ENCODE measurements at places on chromosomes 16 and 17.

GRCh38 chr17:7745748-7746470, 28.4 kb downstream of the DNAH2 start:
- DNase-seq = no peak

DNA sequence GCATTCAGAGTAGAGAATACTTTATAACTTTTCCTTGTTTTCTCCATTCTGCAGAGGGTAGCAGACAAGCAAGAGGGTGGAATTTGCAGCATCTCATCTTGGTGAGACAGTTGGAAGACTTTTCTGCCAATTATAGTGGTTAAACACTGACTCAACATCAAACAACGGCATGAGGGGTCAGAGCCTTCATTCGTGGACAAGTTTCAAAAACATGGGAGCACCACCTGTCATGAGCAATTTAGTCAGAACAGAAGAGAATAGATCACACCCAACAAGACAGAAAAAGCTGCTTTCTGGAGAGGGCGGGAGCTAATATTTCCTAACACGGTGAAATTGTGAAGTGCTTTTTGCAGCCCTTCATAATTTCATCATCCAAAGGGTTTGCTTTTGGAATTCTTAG, 17.9 kb upstream of the ZNF652 start:
- DNase-seq = no peak

DNA sequence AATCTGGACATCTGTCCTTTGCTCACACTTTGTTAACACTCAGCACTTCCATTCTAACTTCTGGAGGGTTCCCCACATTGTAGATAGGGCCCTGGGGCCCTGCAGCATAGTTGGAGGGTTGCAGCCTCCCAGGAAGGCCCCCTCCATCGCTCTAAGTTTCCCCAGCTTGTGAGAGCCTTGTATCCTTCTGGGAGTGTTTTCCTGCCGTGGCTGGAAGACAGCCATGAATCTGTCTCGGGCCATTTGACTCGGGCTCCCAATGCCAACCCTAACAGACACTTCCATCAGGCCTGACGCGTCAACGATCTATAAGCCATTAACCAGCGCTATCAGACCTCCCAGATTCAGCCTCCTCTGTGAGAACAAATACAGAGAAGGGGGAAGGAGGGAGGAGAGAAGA, 263.7 kb upstream of the RPL38 start:
- no peak for DNase-seq

GRCh38 chr17:80006811-80007752, 28.6 kb downstream of the TBC1D16 start:
- no peak for DNase-seq

GRCh38 chr17:63406689-63407330, 39.3 kb downstream of the CYB561 start:
- DNase-seq = no peak

DNA sequence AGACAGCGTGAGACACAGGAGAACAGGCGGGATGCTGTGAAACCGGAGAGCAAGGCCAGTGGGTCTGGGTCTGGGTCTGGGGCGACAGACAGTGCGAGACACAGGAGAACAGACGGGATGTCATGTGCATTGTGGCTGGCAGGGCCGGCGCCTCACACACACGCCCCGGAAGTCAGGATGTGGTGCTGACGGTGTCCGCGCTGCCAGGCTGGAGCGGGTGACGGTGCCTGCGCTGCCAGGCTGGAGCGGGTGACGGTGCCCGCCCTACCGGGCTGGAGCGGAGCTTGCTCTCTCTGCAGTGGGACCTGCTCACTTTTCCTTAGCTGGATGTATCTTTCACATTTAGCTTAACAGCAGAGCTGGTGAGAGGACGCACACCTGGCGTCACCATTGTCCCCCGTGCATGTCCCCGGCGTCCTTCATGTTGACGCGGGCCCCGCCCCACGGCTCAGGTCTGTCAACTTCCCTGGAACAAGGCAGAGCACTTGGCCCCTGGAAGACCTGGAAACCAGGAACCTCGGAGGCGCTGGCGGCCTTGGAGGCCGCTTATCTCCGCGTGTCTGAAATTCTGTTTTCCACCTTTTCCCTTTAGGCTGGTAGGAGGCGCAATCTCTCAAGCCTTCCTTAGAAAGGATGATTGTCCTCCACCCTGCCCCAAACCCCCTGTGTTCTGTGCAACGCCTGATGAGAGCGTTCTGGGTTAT, 43.0 kb upstream of the ZNF750 start:
- no peak for DNase-seq

- no peak for DNase-seq
Observed at GRCh38 chr16:56269281-56269680, 78.0 kb downstream of the GNAO1 start.

- DNase-seq = no peak
Observed at GRCh38 chr17:68750208-68750562, 149.0 kb upstream of the FAM20A start.

Measured in GOT3 (cell line).